ENCODE measurements at places on chromosomes 13 and 19. TPM values are rescaled to one million over a fixed set of nuclear protein-coding genes. Genes with fewer than 3 reads are reported as not detected.

- no peak for DNase-seq
Measured at GRCh38 chr13:20232556-20233277, 598 bp upstream of the GJB6 start.

The CKM gene
- polyA plus RNA-seq = 0.03 TPM

The PSG2 gene
- polyA plus RNA-seq = 2.1 TPM

The HSPH1 gene
- 34.4 TPM for polyA plus RNA-seq

The CYSLTR2 gene
- polyA plus RNA-seq = 0.03 TPM

DNA sequence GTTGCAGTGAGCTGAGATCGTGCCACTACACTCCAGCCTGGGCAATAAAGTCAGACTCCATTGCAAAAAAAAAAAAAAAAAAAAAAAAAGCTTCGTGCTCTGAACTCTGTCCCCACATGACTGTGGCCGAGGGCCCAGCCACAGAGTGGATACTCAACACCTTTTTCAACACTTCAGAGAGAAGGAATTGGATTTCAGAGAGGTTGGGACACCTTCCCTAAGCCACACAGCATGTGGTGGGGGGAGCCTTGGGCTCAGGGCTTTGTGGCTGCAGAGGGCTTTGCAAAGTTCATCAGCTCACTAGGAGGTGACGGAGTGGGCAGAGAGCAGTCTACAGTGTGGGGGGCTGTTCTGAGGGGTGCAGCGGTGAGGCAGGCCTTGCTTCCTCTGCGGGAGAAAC, 9.5 kb downstream of the LSM7 start:
- no peak for DNase-seq

DNA sequence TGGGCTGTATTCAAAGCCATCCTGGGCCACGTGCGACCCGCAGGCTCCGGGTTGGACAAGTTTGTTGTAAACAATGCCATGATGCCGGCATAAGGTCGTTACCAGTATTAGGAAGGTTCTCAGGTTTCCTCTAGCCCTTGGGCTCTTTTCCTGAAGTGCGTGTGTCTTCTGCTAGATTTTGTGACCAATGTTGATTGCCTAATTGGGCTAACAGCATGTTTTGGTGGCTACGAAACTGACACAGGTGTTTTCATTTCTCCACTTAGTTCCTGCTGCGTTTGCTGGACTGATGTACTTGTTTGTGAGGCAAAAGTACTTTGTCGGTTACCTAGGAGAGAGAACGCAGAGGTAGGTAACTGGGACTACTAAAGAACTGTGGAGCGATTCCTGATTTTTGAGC, 20.3 kb downstream of the ALOX5AP start:
- DNase-seq = no peak

DNA sequence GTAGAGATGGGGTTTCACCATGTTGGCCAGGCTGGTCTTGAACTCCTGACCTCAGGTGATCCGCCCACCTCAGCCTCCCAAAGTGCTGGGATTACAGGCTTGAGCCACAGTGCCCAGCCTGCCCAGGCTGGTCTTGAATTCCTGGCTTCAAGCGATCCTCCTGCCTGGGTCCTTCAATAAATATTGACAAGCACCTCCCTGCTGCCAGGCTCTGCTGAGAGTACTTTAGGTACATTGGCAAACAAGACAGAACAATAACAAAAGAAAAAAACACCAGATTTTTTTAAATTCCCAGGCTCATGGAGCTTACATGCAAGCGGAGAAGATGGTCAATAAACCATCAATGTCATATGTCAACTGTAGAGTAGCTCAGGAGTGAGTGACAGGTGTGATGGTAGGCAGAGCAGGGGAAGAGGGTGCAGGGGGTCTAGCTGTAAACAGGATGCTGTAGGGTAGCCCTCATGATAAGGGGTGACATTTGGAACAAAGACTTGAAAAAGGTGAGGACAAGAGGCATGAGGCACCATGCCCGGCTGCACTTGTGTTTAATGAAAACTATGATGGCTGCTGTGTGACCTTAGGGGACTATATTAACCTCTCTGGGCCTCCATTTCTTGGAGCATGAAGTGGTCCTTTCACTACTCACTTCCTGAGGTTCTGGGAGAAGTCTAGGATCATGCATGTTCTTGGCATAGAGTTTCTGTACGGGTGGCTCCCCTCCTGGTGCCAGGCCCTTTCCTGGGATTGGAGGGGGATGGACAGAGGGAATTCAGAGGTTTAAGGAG, 19.6 kb downstream of the SULT2B1 start:
- DNase-seq = no peak
